ENCODE measurements at places on chromosomes 1 and 21.

DNA sequence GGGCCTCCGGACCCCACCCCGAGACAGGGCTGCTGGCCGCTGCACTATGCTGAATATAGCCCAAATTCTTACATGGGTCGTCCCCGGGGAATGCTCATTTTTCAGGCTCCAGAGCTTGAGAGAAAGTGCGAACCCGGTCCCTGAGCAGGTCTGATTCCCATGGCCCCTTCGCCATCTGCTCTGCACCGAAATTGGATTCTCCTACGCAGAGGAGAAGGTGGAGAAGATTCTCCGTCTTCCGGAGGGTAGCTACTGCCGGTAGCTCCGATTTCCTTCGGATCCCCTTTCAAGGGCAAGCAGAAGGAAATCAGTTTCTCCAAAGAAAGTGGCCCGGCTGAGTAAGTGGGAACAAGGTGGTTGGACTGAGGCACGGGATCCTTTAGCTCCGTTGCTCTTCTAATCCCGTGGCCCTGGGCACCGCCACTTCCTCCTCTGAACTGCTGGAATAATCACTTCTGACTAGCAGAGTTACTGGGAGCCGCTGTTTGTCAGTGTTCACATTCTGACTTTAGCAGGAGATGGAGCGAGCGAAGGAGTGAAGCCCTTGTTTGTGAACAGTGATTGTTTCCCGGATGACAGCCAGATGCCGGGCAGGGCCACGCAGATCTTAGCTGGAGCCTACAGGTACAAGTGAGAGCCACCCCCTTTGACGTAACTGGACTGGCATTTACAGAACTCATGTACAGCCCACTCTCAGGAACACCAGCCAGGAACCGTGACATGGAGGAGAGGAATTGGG is 1.1 kb upstream of the ZNF496 start:
- H3K27ac ChIP-seq = peak overlapping the region; percentile 15
- DNase-seq = peak; percentile 71
- H3K4me1 ChIP-seq = peaks cover 25% of the 10 kb centered on the region
- peaks cover 11% of the 10 kb centered on the region for H3K36me3 ChIP-seq
- H3K4me3 ChIP-seq = peak overlapping the region; percentile 92
- no peaks in the 10 kb centered on the region for H3K27me3 ChIP-seq

DNA sequence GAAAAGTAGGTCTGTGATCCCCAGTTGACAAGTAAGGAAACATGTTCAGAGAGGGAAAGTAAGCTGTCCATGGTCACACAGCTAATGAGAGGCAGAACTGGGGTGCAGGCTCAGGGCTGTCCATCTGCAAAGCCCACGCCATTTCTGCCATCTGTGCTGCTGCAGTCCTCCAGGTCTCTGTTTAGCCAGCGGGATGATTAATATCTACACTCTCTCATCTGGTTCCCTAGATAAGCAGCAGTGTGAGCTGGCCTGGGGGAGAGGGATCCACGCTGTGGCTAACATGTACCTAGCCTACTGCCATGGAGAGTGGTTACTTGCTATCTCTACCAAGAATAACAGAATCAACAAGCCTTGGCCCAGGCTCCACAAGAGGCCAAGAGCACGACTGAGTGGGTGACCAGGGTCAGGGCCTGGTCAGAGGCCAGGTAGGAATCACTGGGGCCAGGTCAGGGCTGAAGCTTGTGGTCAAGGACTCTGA is 75.2 kb downstream of the TRABD2B start:
- H3K4me1 ChIP-seq = peaks cover 3% of the 10 kb centered on the region
- no peak for DNase-seq
- no peak overlapping the region for H3K27ac ChIP-seq
- H3K27me3 ChIP-seq = no peaks in the 10 kb centered on the region
- no peak overlapping the region for H3K4me3 ChIP-seq

DNA sequence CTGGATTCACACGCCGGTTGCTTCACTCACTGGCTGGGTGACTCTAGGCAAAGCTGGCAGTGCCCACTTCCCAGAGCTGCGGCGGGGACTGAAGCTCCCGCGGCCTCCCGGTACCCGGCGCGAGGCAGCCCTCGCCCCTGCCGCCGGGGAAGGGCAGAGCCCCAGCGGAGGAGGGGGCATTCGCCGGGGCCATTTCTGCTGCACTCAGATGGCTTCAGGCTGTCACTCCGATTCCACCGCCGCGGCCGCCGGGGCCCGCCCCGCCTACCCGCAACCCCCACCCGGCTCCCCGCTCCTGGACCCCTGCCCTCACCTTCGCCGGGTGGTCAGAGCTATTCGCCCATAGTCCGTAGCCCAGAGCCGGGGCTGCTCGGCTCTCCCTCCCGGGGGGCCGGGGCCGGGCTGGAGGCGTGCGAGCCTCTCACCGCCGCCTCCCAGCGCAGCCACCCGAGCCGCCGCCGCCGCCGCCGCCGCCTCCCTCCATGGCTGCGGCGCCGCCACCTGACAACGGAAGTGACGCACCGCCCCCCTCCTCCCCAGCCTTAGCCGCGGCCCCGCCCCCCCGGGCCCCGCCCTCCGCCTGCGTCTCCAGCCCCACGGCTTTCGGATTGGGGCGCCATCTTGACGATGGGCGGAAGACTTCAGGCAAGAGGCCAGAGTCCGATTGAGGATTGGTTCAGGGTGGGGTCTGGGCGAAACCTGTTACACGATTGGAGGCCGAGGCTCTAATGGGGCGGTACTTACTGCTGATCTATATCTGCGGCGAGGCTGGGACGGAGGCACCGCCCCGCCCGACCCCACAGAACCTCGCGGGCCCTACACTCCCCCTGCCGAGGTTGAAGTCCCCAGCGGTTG is at the start of gene STK40:
Gene STK40, minus strand, starts transcription at position 515 of the 855 bp plus-strand sequence. CDS start 24,592 bp downstream, outside the sequence.
- peak within 1 kb of the TSS; percentile 97 for H3K27ac ChIP-seq
- no peaks in the 10 kb centered on the region for H3K36me3 ChIP-seq
- peaks cover 47% of the 10 kb centered on the region for H3K4me1 ChIP-seq
- H3K27me3 ChIP-seq = no peaks in the 10 kb centered on the region
- H3K4me3 ChIP-seq = peak within 1 kb of the TSS; percentile 82

- no peaks in the 10 kb centered on the region for H3K27me3 ChIP-seq
- no peak overlapping the region for H3K27ac ChIP-seq
- no peaks in the 10 kb centered on the region for H3K36me3 ChIP-seq
- no peak for DNase-seq
- H3K4me1 ChIP-seq = no peaks in the 10 kb centered on the region
Observed at GRCh38 chr1:212479188-212479587, 46.5 kb downstream of the NENF start.

GRCh38 chr1:48571303-48571987 is 99.4 kb upstream of the SPATA6 start:
- H3K27ac ChIP-seq = no peak overlapping the region
- no peak for DNase-seq
- no peak overlapping the region for H3K4me3 ChIP-seq

- H3K4me1 ChIP-seq = no peaks in the 10 kb centered on the region
- H3K36me3 ChIP-seq = no peaks in the 10 kb centered on the region
Observed at GRCh38 chr1:83561346-83561745, 437.6 kb downstream of the TTLL7 start.

- no peaks in the 10 kb centered on the region for H3K4me1 ChIP-seq
- no peak overlapping the region for H3K27ac ChIP-seq
- no peaks in the 10 kb centered on the region for H3K36me3 ChIP-seq
- no peak for DNase-seq
- H3K27me3 ChIP-seq = no peaks in the 10 kb centered on the region
- no peak overlapping the region for H3K4me3 ChIP-seq
Observed at GRCh38 chr1:230048922-230049321, 18.1 kb upstream of the GALNT2 start.

DNA sequence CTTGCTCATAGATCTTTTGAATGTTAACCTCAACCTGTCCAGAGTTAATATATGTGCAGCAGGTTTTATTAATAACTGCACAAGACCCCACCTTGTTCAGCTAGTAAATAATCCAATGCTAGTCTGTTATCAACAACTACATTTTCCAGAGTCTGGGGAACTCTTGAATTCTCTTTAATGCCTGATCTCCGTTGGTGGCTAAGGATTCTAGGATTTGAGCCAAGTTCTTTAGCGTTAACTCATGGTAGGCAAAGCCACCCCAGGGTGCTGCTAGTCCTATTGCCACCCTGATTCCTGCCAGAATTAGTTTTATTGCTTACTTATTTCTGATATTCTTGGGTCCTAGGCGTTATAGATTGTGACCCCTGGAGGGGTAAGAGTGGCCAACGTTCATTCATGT is 12.8 kb downstream of the BACE2 start:
- H3K27me3 ChIP-seq = no peaks in the 10 kb centered on the region
- H3K4me3 ChIP-seq = no peak overlapping the region

DNA sequence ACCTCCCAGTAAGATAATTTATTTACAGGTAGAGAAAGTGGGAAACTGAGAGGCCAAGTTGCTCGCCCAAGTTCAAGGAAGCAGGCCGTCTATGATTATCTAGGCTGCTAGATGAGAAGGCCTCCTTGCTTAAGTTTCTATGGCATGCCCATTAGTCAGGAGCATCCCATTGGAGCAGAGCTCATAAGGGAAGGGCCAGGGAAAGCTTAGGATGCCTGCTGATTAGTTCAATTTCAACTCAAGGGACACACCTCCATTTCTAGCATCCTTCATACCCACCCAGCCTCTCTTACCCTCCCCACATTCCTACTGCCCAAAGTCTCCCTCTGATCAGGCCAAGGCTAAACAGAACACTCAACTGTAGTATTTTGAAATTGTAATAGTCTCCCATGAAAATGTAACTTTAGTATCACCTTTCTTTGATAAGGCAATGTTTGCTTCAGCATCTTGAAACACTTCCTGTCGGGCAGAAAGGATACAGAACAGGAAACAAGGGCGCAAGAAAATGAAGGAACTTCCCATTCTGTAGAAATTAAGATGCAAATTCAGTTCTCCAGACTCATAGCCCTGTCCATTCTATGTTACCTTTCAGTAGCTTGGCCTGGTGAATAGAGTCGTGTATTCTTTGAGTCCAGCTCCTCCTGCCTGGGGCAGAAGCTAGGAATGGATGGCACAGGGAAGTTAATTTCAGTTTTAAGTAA is 46.3 kb upstream of the TARBP1 start:
- peaks cover 50% of the 10 kb centered on the region for H3K4me1 ChIP-seq
- no peak for DNase-seq
- no peaks in the 10 kb centered on the region for H3K27me3 ChIP-seq

GRCh38 chr1:31180338-31180737 is 59.3 kb downstream of the NKAIN1 start:
- no peak overlapping the region for H3K27ac ChIP-seq
- peaks cover 22% of the 10 kb centered on the region for H3K27me3 ChIP-seq
- no peak overlapping the region for H3K4me3 ChIP-seq
- H3K4me1 ChIP-seq = peaks cover 17% of the 10 kb centered on the region
- DNase-seq = no peak
